ENCODE measurements at places on chromosomes 5 and 9. TPM values are rescaled to one million over a fixed set of nuclear protein-coding genes. Genes with fewer than 3 reads are reported as not detected.

GRCh38 chr5:135724617-135725016, 109.8 kb upstream of the SLC25A48 start:
- no peak for DNase-seq

DNA sequence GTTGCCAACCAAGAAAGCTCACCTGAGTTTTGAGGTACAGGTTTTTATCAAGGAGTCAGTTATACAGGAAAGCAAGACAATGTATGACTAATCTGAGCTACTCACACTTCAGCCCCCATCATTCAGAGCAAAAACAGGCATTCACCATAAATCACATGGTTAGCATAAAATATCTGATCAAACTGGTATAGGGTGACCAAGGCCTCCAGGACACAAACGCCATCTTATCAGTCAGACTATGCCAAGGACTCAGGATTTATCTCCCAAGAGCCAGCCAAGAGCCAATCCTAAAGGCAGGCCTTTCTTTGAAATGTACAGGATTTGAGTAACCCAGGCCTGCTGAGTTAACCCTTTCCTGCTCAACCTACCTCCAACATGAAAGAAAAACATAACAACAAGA, 313.0 kb upstream of the NREP start:
- DNase-seq = no peak

DNA sequence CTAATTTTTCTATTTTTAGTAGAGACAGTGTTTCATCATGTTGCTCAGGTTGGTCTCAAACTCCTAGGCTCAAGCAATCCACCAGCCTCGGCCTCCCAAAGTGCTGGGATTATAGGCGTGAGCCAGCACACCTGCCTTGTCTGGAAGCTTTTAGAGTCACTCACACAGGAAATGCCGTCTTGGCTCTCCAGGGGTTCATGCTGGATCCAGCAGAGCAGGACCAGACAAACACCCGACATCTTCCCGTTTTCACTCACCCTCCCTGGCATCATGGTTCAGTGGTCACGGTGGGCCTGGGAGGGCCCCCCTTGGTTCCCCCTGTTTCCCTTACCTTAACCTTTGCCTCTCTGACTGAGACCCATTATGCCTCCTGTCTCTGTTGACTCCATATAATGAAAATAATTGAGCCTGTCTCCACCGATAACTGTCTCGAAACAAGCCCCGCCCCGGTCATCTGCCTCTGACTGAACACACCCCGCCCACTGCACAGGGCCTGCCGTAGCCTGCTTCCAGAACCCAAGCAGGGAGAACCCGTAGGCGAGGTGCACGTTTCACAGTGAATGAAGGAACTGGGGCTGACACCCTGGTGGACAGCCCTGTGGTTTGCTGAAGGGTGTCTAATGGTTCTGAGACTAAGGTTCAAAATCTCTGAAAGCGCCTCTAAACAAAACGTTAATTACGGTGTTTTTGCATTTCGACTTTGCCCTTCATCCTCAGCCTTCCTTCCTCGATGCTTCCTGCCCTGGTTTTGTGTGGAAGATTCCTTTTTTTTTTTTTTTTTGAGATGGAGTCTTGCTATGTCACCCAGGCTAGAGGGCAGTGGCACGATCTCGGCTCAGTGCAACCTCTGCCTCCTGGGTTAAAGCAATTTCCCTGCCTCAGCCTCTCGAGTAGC, 39.7 kb upstream of the SPRY4 start:
- DNase-seq = no peak

DNA sequence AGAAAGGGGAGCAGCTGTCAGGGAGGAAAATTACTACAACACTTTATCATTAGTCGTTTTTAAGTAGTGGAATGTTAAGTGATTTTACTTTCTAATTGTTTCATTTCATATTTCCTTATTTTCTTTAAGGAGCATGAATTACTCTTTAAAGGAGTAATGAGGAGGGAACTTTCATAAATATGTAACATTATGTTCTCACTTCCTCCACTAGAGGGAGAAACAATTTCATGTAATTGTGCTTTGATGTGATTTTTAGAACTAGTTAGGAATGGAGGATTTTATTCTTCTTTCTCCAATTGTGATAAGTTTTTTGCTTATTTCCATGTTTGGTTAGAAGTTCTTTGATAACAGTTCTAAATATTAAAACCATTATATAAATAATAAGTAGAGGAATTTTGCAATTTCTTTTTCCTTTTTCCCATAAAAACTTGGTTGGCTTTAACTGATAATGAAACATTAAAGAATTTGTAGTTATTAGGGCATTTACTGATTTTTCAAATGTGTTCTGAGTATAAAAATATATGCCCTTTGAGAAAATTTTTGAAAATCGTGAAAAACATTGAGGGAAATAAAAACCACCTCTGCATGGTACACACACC, 25.6 kb downstream of the CEP78 start:
- DNase-seq = peak; percentile 53

DNA sequence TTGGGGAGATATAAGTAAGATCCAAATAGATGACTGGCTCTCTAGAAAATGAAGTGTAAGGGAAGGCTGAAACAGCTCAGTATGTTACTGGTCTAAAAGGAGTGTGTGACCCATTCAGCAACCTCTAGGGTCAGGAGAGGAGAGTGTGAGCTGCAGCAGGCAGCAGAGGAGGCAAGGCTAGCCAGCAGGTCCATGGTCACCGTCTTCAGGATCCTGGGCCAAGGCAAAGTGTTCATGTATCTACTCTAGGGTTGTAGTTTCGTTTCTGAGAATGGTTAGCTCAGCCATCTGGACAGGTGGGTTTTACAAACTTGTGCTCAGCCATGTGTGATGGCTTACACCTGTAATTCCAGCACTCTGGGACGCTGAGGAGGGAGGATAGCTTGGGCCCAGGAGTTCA, 13.7 kb downstream of the MYO10 start:
- DNase-seq = no peak

DNA sequence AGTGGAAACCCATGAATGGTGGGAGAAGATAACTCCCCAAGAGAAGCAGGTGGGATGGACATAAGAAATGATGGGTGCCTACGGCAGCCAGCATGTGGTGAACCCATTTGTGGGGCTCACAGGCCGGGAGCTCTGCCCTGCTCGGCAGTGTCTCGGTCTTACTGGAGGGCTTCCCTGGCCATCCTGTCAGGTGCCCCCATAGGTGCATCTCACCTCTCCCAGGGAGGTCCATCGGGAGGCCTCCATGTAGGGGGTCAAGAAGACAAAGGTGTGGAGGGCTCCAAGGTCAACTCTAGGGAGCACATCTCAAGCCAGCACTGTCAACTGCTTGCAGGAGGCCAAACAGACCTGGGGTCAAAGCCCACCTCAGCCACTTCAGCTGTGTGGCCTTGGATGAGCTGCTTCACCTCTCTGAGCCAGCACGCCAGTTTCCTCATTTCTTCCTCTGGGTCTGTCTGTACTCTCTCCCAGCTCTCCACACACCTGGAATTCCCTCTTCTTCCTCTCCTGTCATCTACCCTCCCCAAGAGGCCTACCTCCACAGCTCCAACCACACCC, 10.5 kb upstream of the ADGRD2 start:
- DNase-seq = no peak

The PRRT1B gene
- not detected for total RNA-seq

The MAP3K1 gene
- 48.2 TPM for total RNA-seq

The CDC20B gene
- total RNA-seq = under 0.01 TPM

All from lung microvascular endothelial cell (primary cell).